Fibroblast of mammary gland (primary cell): ENCODE measurements at places on chromosomes 7 and 10.

- peak; percentile 86 for DNase-seq
Observed at GRCh38 chr10:22681783-22682183, 32.6 kb downstream of the PIP4K2A start.

GRCh38 chr10:74760086-74760979, 66.1 kb upstream of the KAT6B start:
- DNase-seq, result peak; percentile 18

DNA sequence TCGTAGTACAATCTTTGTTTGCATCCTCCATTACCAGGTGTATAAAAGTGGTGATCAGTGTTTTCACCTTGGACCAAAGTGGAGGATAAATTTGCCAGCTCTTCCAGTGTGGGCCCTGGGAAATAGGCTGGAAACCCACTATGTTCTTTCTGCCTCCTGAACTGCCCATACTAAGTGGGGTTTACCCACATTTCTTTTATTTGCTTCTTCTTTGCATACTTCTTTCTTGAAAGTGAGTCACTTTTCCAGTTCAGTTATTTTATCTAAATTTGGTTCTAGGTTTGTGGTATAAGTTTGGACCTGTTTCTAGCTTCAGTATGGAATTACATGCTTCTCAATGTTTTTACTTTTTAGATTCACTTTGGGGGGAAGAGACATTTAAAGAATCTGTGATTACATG, 126.2 kb upstream of the ACBD5 start:
- no peak for DNase-seq

GRCh38 chr7:33215992-33216391, 86.6 kb downstream of the BBS9 start:
- DNase-seq, result no peak

- no peak for DNase-seq
Observed at GRCh38 chr10:74460812-74461211, 309.8 kb downstream of the ADK start.

DNA sequence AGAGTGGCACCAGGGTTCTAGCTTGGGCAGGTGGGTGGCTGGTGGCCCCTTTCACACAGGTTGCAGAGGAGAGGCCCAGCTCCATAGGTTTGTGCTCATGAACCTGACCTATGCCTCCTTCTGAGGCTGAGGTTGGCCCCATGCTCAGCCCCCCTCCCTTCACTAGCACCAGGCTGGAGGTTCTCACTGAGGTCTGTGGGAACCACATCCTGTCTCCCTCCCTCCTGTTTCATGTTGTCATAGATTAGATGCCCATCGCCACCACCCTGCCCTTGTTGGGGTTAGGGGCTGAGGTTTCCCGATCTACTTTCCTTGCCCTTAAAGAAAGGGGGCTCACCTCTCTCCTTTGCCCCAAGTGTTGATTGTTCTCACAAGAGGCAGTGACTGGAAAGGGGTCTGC, 14.7 kb downstream of the NEUROG3 start:
- no peak for DNase-seq

DNA sequence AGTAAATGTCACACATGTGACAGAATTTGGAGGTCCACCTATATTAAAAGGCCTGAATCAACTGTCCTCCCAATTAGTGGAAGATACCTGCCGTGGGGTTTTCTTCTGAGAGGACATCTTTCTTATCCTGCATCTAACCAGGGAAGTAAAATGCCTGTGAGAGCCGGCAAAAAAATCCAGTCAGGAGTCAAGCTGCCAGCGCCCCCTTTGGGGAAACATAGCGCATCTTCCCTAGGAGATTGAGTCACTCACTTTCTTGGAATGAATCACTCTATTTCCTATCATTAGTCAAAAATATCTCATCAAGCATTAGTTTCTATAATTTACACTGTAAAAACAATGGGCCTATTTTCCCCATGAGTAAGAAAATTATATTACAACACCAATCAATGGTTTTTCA, 66.4 kb upstream of the ANK3 start:
- peak; percentile 51 for DNase-seq

DNA sequence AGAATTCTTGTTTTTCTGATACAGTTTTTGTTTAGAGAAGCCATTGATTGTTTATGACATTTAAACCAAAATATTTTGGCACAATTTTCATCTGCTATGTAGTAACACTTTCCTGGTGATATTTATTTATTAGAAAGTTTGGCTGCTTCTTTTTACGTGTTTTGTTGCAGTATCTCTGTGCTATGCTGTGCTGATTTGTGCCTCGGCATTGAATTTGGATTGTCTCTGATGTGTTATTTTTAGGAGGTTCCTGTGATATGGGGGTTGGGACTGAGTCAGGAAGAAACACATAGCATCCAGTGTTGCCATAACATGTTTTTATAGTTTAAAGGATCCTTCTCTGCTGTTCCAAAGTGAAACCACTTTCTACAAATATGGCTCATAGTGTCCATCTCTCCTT, 1197.7 kb upstream of the LRRN3 start:
- no peak for DNase-seq

DNA sequence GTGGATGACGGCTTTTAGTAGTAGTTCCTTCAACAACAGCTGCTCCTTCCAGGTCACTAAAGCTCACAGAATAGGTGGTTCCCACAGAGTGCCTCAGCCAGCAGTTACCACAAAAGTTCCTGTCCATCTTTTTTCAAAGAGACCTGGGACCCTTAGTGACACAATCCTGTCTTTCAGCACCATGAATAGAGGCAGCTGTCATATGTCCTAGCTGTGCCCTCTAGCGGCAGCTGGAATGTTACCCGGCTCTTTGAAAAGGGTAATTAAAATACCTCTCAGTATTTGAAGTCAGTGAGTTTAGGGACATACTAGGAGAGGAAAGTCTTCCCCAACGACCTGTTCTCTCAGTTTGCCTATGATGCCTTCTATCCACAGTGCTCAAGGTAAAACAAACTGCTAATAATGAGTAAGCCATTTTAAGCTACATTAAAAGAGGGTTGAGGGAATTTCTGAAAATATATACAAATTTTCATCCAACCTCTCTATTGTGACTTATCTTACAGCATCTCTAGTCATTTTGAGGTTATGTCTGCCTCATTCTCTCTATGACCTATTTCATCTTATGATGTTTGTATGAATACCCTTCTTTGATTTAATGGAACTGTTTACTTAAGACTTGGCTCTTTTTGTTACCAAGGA, 290.8 kb downstream of the NXPH1 start:
- DNase-seq, result no peak

DNA sequence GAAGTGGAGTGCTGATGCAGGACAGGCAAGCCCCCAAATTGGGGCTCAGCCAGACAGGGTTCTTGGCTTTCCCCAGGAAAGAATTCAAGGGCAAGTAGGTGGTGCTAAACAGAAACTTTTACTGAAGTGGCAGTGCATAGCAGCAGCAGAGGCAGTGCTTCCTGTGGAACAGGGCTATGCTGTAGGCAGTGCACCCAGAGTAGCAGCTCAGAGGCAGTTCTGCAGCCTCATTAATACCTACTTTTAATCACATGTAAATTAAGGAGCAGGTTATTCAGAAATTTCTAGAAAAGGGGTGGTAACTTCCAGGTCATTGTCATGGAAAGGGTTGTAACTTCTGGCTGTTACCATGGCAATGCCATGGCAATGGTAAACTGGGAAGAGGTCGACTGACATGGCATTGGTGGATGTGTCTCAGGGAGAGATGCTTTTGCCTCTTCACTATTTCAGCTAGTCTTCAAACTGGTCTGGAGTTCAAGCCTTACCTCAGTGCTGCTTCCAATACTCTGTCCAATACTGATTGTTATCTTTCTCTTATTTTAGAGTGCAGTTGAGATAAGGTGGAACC, 29.2 kb downstream of the PRSS58 start:
- no peak for DNase-seq

DNA sequence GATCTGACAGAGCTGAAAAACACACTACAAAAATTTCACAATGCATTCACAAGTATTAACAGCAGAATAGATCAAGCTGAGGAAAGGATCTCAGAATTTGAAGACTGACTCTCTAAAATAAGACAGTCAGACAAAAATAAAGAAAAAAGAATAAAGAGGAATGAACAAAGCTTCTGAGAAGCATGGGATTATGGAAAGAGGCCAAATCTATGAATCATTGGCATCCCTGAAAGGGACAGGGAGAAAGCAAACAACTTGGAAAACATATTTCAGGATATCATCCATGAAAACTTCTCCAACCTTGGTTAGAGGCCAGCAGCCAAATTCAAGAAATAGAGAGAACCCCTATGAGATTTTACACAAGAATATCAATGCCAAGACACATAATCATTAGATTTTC, 804.8 kb upstream of the IGFBP3 start:
- peak; percentile 74 for DNase-seq

GRCh38 chr10:22779331-22780019, 65.1 kb upstream of the PIP4K2A start:
- peak; percentile 10 for DNase-seq

DNA sequence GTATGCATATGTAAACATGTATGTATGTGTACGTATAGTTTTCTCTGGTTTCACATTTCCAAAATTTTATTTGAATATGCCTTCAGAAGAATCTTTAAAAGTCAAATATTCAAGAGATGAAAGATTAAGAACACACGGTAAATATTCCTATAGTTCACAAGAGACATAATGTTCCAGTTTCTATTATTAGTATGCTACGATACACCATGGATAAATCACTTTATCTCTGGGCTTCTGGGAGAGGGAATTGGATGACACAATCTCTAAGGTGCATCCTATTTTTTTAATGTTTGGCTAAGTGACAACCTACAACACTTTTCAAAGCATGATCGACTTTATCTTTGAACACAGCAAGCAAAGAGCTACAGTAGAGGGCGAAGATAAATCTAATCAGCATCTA, 13.8 kb downstream of the TM9SF3 start:
- no peak for DNase-seq

- peak; percentile 82 for DNase-seq
Observed at GRCh38 chr10:123132576-123133477, 2.9 kb upstream of the HMX3 start.

GRCh38 chr7:48168159-48168558, 3.1 kb upstream of the ABCA13 start:
- peak; percentile 15 for DNase-seq

DNA sequence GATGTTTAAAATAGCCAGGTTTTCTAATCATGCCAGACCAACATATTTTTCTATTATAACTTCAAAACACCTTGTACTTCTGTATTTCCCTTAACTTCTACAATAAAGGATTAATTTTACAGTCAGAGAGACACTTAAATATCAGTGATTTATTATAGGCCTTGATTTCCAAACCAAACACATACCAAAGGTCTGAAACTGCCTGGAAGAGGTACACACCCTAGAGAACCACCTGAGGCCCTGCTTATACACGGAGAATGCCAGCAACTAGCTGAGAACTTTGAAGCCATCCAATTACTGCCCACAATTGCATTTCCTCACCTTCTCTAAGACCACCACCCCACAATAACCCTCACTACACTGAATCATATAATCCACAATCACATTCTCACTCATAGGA, 4.9 kb downstream of the CCDC6 start:
- DNase-seq, result no peak

GRCh38 chr7:31583942-31584341, 70.1 kb downstream of the ITPRID1 start:
- no peak for DNase-seq

- no peak for DNase-seq
Observed at GRCh38 chr10:35304649-35305048, 31.7 kb upstream of the CCNY start.

DNA sequence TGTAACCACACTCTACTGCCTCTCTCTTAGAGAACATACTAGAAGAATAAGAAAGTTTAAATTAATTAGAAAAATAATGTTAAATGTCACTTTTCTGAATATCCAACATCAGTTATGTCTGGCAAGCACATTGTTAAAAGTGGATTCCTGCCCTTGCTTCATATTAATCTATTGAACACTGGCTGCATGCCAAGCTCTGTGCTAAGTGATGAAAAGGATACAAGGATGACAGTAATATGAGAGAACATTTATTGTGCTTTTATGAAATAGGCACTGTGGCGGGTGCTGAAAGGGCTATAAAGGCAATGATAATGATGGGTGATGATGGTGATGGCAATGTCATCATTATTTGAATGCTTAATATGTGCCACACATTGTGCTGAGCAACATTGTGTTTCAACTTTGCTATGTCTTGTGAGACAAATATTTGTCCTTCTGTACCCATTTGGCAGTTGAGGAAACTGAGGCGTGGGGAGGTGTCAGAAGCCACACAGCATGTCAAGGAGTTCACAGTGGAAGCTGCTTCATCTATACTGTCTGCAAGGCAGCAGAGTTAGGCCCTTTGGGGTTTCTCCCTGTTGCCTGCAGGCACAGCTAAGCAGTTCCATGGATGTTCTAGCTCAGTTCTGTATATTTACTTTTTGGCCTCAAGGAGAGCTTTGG, 64.2 kb upstream of the RAPGEF5 start:
- no peak for DNase-seq

DNA sequence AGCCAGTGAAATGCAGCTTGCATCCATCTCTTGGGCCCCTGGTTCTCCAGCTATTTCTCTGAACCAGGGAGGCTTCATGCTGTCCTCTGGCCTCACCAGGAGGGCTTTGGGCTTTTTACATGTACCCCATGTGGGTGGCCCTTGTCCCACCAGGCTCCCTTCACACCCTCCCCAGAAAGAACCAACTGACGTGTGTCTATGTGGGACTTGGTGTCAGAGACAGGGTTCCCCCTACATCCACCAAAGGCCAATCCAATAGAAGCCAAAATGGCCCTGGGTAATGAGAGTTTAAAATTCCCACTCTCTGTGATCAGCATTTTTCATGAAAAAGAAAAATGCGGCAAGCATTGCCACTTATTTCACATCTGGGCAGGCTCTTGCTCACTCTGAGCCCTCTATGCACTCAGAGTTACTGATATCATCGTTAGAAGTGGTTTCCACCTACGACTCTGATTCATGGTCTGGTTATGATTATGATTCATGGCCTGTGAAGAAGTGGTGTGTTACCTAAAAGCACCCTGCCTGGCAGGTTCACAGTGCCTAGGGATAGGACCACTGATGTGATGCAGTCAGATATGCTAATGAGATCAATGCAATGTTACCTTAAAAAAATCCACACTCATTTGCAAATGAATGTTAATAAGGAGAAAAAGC, 133.5 kb downstream of the BUB3 start:
- peak; percentile 77 for DNase-seq

- no peak for DNase-seq
Observed at GRCh38 chr10:109089779-109090178, 833.5 kb downstream of the XPNPEP1 start.

GRCh38 chr10:5624701-5625100, 41.7 kb downstream of the ASB13 start:
- DNase-seq, result no peak

- DNase-seq, result no peak
Observed at GRCh38 chr7:90538405-90538804, 57.7 kb upstream of the CDK14 start.
